Umbilical cord (tissue), 2 donors: ENCODE measurements at places on chromosomes 1 and 21. TPM values are rescaled to one million over a fixed set of nuclear protein-coding genes. Genes with fewer than 3 reads are reported as not detected.

The CFAP74 gene
- 4.6 TPM for total RNA-seq

The TARBP1 gene
- total RNA-seq = 22.9 TPM

The PFKFB2 gene
- total RNA-seq = 7.2 TPM

The KLF17 gene
- 5.5 TPM for total RNA-seq

The PRKAA2 gene
- 4.8 TPM for total RNA-seq

The FOXO6 gene
- total RNA-seq = 0.24 TPM

The AK5 gene
- total RNA-seq = 9.9 TPM

The CD84 gene
- total RNA-seq = 13.5 TPM

The DNAJC6 gene
- 4.1 TPM for total RNA-seq

The PDZK1 gene
- total RNA-seq = 16.6 TPM

The CYP4A11 gene
- total RNA-seq = 2.2 TPM

The ADORA1 gene
- total RNA-seq = 5.8 TPM

The MPL gene
- not detected for total RNA-seq

The LMX1A gene
- 0.72 TPM for total RNA-seq

The SPRR2G gene
- 11.3 TPM for total RNA-seq

The C4BPA gene
- 3.6 TPM for total RNA-seq

The ELF3 gene
- 4.3 TPM for total RNA-seq

The GJA9 gene
- 1.7 TPM for total RNA-seq

The NBPF15 gene
- 64.8 TPM for total RNA-seq

The ZBTB37 gene
- total RNA-seq = 14.9 TPM

The BARHL2 gene
- not detected for total RNA-seq

The C1orf52 gene
- total RNA-seq = 22.9 TPM

The RAB29 gene
- total RNA-seq = 5.8 TPM

The ANKRD65 gene
- total RNA-seq = 1.7 TPM
